ENCODE measurements at places on chromosomes 11 and 22.

DNA sequence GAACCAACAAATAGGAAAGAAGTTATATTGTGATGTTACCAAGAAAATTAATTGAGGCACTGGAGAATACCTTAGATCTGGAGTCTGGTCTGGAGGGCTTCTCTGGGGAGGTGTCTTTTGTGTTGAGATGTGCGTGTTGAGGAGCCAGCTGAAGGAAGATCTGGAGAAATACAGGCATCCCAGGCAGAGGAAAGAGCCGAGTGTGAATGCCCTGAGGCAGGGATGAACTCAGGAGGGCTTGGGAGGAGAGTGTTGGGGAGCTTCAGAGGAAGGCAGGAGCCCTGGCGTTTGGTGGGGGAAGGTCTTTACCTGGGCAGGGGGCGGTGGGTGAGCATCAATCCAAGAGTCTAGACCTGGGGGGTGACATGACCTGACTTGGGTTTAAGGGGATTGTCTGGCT is 13.1 kb downstream of the SYNGR1 start:
- no peak for DNase-seq

DNA sequence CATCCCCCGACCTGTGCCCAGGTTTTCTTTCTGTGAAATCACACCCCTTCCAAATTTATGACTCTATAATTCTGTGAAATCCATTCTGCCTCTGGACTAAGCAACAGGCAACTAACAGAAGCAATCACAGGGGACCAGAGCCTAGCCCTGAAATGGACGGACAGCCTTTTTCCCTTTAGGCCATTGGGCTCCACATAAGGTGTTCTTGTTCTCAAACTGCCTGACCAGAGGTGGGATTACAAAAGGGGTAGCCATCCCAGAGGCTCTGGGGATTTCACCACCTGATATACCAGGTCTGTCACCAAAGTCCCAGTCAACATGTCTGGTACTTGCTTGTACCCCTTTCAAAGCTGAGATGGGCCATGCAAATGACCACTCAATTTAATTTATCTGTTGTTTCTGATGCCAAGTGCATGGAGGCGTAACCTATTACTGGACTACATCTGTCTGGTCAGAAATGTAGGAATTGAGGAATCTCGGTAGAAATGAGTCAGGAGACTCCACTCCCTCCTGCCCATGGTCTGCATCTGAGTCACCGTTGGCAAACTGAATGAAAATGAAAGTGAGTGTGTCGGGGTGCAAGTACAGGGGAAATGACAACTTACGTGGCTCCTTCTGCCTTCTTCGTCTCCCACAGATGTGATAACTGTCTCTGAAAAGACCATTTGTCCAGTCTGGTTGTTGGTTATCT is 10.2 kb downstream of the DKK3 start:
- no peak for DNase-seq

- DNase-seq = no peak
Observed at GRCh38 chr11:3834664-3835461, 5.9 kb downstream of the RHOG start.

GRCh38 chr11:64723117-64723906 is at the start of gene NRXN2:
TSS of gene NRXN2 (minus strand) at chr11:64723197. CDS start at chr11:64713699, 9,498 bp downstream.
- peak; percentile 98 for DNase-seq

- no peak for DNase-seq
Observed at GRCh38 chr11:40877256-40877655, 582.2 kb downstream of the LRRC4C start.

- no peak for DNase-seq
Observed at GRCh38 chr11:65340226-65340625, 6.6 kb downstream of the DPF2 start.

- no peak for DNase-seq
Observed at GRCh38 chr11:114478768-114479167, 39.5 kb downstream of the REXO2 start.

- DNase-seq = no peak
Observed at GRCh38 chr22:22181341-22181850, 63.2 kb upstream of the VPREB1 start.

GRCh38 chr11:57055744-57056143 is 67.0 kb downstream of the OR5AK2 start:
- DNase-seq = no peak

- DNase-seq = no peak
Observed at GRCh38 chr11:11038352-11038751, 180.5 kb upstream of the ZBED5 start.

DNA sequence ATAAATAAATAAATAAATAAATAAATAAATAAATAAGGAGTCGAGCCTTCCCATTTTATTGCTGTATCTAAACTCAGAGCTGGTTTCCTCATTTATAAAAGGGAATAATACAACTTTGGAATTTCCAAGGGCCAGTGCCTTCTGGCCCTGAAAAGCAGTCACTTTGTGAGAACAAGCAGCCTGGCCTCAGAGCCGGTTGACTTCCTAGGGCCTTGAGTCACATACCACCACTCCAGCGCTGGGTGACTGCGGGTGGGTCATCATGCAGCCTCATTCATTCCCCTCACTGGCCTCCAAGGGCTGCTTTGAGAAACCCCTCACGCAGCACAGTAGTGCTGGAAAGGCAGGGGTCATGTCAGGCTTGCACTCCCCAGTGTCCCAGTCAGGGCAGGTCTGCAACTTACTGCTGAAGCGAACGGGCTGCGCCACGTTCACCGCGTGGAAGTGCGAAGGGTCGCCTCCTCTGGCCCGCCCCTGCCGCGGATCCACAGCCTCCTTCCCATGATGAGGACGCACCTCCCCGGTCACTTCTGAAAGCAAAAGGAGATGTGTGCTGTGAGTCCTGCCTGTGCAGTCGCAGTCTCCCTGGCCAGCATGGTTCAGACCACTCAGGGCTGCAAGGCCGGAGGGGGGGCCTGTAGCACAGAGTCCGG is 54.4 kb downstream of the DGCR2 start:
- no peak for DNase-seq

DNA sequence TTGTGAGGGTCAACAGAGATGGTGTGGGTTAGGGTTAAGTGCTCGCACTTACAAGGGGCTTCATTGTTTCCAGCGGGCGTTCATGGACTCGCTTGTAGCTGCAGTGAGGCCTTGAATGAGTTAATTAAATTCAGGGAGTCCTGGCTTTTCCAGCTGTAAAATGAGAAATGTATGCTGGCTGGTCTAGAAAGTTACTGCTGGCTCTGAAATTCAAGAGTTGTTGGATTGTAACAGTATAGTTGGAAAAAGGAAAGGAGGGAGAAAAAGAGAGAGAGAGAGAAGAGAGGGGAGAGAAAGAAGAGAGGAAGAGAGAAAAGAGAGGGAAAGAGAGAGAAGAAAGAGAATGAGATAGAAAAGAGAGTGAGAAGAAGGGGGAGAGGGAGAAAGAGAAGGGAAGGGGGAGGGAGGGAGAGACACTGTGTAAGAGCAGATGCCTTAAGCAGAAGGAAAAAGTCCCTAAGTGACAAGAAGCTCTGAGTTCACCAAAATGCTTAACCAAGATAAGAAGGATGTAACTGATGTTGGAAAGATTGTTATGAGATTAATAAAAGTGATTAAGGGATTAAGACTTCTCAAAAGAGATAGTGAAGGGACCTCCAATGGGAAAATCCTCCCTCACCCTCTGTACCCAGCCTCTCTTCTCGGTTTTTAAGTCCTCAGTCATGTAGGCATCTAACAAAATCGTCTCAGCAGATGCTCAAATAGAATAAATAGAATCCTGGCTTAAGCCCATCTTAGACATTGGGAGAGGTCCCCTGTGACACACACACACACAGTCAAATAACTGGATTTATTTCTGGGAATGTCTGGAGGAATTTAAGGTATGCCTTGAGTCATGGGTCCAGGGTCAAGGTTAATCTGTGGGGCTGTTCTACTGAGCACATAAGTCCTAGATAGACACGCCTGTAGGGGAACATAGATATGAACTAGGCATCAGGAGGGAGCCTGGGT is 477.9 kb downstream of the MIAT start:
- DNase-seq = no peak

GRCh38 chr11:30478923-30479322 is 107.2 kb downstream of the MPPED2 start:
- no peak for DNase-seq

GRCh38 chr22:40418366-40419201 is 48.2 kb downstream of the SGSM3 start:
- DNase-seq = no peak

DNA sequence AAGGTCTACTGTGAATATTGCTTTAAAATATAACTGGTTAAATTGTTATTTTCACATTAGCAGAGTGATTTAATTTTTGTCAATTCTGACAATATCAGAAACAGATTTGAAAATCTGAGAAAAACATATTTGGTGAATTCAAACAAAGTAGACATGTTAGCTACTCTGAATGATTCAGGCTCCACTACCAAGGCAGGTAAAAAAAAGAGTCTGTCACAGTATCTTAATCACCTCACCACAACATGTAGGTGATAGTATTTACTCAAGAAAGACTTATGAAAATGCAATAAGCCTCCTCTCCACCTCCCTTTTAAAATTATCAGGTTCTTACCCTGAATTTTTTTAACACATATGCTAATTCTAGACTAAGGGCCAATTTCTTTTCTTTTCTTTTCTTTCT is 42.6 kb downstream of the DDI1 start:
- no peak for DNase-seq

DNA sequence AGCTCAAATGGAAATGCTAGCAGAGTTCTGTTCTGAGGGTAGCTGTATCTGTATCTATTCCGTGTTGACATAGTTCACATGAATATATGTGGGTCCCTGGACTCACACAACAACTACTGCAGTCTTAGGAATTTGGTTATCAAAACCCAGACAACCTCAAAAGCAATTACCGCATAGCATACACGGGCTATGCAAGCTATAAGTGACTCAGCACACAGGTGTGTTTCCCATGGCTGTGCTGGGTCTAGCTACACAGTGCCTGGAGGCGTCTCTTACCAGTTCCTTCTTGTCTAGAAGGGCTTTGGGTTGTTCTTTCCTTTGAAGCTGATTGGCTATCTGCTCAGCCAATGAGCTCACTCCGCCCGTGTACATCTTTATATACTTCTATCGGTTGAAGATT is 98.2 kb upstream of the BID start:
- no peak for DNase-seq

DNA sequence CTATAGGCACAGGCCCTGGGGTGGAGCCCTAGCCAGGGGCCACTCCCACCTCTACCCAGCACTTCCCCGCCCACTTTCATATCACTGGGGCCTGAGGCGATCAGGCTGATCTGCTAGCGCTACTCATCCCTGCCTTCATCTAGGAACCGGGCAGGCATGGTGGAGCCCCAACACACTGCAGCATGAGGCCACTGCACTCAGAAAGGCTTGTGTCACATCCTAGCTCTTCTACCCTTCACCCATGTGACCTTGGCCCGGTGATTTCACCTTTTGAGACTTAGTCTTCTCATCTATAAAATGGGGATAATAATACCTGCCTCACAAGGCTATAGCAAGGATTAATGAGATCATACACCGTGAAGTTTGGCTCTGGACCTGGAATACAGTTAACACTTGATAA is 18.1 kb upstream of the GDPD5 start:
- DNase-seq = no peak

GRCh38 chr22:23227380-23227779 is 47.1 kb downstream of the BCR start:
- no peak for DNase-seq

DNA sequence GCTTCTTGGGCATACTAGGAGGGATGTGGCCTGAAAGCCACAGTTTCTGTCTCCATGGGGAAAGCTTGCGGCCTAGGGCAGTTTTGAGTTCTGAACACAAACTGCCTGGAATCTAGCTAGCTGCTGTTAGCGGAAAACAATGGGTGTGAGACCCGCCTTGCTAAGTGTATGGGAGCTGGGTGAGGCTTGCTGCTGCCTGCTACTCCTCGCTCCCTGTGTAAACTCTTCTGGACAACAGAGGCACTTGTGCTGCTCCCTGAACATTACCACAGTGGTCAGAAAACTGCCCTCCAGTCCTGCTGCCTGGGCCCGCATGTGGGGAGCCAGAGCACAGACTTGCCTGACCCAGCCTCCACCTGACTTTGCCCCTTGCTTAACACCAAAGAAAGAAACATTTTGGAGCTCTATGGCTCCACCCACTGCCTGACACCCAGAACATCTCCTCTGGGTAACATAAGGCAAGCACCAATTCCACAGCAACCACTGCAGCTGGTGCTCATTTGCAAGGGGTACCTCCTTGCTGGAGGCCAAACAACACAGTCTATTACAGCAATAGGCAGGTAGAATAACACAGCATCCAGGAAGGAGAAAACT is 766.3 kb upstream of the RAG2 start:
- DNase-seq = no peak

- DNase-seq = no peak
Observed at GRCh38 chr11:18144243-18144642, 11.9 kb downstream of the MRGPRX3 start.

Data from GM20000 (cell line).